Caki2 (cell line): ENCODE measurements at places on chromosomes 2 and 18. TPM values are rescaled to one million over a fixed set of nuclear protein-coding genes. Genes with fewer than 3 reads are reported as not detected.

CPLX4 gene
- not detected in 2 replicates for total RNA-seq

ESPNL gene
- 0.10 TPM in 1 of 2 replicates, not detected in the other for total RNA-seq

CNTNAP5 gene
- total RNA-seq: not detected in 2 replicates

MRPS5 gene
- total RNA-seq: 104 and 112 TPM in 2 replicates

GALR1 gene
- not detected in 2 replicates for total RNA-seq

PCARE gene
- not detected in 2 replicates for total RNA-seq

ZNF892 gene
- 1.4 and 3.2 TPM in 2 replicates for total RNA-seq

CYS1 gene
- total RNA-seq: 3.2 and 5.7 TPM in 2 replicates

GRCh38 chr18:50080316-50080715, 114.6 kb downstream of the MYO5B start:
- no peak for DNase-seq

GRCh38 chr2:40101131-40101575, 322.1 kb upstream of the THUMPD2 start:
- no peak for DNase-seq

DNA sequence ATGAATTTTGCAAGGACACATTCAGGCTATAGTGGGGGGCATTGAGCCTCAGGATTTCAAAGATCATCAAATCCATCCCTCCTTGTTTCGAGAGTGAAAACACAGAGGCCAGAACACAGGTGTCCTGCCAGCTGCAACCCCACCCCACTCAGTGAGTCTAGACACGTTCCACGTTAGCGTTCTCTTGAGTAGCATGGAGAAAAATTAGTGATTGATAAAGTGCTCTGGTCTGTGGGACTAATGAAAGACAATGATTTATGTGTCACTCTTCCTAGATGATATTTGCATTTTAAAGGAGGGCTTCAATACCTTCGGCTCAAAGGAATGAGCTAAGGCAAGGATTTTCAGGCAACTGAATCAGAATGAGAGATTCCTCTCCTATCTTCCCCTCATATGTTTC, 43.8 kb downstream of the SLC4A3 start:
- no peak for DNase-seq

DNA sequence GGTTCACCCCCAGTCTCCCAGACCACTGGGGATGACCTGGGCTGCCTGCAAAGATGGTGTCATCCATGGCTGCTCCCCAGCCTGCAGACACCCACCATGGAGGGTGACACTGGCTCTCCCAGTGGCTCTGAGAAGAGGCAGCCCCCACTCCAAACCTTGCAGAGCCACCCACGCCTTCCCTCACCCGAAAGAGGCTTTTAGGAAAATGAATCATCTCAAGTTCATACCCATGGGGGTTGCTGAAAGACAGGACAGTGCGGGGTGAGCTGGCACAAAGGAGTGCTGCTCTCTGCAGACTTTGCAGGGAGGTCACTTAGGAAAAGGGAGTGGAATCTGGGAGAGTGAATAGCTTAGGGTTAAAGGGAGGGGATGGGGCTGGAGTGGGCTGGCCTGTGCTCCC, 36.4 kb downstream of the MPHOSPH10 start:
- DNase-seq: no peak

- no peak for DNase-seq
Observed at GRCh38 chr2:54512663-54513362, 56.7 kb downstream of the SPTBN1 start.

DNA sequence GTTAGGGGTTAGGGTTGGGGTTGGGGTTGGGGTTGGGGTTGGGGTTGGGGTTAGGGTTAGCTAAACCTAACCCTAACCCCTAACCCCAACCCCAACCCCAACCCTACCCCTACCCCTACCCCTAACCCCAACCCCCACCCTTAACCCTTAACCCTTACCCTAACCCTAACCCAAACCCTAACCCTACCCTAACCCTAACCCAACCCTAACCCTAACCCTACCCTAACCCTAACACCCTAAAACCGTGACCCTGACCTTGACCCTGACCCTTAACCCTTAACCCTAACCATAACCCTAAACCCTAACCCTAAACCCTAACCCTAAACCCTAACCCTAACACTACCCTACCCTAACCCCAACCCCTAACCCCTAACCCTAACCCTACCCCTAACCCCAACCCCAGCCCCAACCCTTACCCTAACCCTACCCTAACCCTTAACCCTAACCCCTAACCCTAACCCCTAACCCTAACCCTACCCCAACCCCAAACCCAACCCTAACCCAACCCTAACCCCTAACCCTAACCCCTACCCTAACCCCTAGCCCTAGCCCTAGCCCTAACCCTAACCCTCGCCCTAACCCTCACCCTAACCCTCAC, 24.1 kb upstream of the RABL2A start:
- DNase-seq: no peak

DNA sequence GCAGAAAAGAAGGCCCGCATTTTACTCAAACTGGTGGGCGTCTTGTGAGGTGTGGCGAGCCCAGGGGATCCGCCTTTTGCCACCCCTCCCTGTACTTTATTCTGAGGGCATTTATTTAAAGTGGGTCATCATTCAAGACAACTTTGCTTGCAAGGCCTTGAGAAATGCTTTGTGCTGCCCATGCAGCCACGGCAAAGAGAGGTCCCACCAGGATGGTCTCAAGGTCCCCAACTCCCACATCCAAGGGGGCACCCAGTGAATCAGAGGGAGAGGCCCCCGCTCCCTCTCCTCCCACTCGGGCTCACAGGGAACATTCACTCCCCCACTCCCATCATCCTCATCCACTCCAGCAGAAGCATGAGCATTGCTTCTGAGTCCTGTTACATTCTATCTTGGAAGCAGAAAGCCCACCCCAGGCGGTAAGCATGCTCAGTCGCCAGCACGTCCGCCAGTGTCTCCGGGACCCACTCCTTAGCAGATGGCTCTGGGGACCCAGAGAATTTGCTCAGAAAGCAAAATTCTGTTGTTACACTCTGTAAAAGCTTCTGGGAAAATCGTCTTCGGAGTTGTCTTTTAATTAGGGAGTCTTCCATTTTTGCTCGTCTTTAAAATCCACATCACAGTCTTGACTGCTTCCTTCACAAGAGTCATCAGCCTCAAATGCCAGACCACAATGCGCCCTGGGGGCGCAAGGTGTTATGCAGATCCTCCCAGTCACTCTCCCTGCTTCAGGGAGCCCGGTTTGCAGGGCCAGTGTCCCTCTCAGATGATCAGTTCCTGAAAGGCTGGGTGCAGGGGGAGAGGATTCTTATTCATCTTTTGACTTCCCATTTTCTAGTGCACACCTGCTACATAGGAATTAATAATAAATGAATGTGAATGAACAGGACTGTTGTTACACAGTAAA, 99.4 kb upstream of the NCK2 start:
- DNase-seq: no peak

GRCh38 chr2:141522702-141523101, 608.1 kb downstream of the LRP1B start:
- DNase-seq: no peak

GRCh38 chr2:36616947-36617346, 19.0 kb upstream of the FEZ2 start:
- DNase-seq: no peak

GRCh38 chr18:53629337-53629736, 595.1 kb downstream of the MBD2 start:
- DNase-seq: no peak

GRCh38 chr18:21741562-21742314, 1.1 kb downstream of the MIB1 start:
- peak; percentile 38 for DNase-seq

GRCh38 chr2:46257476-46257875, 39.7 kb upstream of the EPAS1 start:
- DNase-seq: no peak

DNA sequence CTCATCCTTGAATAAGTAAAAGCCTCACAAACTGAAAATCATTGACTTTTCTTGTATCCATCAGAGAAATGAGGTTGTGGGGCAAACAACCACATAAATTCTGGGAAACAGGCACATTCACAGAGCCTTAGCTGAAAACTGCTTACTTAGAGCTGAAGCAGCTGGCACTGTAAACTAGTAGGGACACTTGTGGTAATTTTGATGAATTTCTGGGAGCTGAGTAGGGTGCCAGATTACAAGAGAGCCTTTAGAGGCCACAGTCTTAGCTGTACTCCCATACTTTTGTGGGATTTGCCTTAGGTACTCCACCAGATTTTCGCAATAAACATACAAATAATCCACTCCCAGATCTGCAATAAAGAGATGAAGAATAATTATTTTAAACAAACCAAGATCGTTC, 315.2 kb downstream of the TMX3 start:
- DNase-seq: no peak

GRCh38 chr18:75276818-75277609, 66.4 kb downstream of the TSHZ1 start:
- no peak for DNase-seq

DNA sequence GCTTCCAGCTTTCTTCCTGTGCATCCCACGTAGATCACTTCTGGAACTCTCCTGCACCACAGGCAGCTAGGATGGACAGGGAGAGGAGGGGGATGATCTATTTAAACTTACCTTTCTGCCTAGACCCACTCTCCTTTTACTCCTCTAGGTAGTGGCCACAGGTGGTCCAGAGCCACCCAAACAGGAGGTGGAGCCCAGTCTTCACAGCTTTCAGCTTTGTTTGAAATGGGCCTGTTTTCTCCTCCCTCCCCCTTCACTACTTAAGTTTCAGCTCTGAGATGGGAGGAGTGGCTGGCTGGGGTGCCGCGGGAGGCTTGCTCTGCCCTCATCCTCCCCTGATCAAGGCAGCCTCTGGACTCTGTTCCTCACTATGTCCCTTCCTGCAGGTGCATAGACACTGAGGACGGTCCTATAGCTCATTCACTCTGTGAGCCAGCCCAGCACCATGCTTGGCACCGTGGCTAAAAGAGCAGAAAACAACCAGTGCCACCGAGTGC, 12.6 kb upstream of the CELF4 start:
- DNase-seq: no peak

DNA sequence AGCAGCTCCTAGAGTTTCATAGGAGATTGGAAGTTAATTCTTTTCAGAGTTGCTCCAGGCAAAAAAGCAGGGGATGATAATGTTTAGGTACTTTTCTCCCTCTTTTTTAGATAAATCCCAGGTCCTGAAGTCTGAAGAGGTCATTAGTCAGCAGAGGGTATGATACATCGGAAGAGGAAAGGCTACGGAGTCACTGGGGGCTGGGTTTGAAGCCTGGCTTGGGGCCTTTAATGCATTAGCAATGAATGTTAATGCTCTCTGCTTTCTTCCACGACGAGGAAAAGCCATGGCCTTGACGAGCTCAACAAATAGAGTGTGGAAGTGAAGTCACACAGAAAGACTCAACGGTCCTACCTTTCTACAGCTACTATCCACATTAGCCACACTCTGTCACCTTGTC, 235.1 kb downstream of the NCKAP5 start:
- DNase-seq: no peak

GRCh38 chr18:54742659-54743604, 85.3 kb upstream of the RAB27B start:
- DNase-seq: no peak

GRCh38 chr2:175630280-175631244, 371.5 kb downstream of the LNPK start:
- no peak for DNase-seq

GRCh38 chr2:20125616-20126015, 74.2 kb upstream of the LAPTM4A start:
- DNase-seq: no peak
